ENCODE measurements at places on chromosomes 2 and 18. TPM values are rescaled to one million over a fixed set of nuclear protein-coding genes. Genes with fewer than 3 reads are reported as not detected.

DNA sequence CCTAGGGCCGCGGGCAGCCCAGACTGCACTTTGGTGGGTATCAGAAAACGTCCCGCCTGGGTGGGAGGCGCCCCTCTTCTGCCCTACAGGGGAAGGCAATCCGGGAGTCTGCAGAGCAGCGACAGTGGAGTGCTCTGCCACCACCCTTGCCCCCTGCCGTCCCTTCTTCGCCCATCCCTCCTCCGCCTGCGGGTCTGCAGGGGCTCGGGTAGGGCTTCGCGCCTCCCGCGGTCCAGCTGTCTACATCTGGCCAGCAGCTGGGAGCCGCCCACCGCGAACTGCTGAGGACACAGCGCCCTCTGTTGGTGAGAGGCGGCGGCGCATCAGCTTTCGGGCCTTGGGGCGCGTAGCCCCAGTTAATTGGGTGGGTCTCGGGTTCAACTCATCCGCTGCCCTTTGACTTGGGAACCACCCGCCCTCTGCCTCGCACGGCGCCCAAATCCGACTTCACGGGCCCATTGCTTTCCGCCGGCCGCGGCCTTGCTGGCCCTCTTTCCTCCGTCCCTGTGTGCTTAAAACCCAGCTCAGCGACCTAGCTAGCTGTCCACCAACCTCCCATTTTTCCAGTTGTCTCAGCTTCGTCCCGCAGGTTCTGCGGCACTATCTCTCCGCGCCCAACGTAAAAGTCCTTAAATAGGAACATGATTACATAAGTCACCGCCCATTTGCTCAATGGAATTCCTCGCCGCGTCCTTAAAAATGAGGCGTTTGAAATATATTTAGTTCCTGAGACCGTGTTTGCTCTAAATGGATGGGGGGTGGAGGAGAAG is 17.6 kb downstream of the WNT10A start:
- DNase-seq, result peak; percentile 75
- peaks cover 44% of the 10 kb centered on the region for H3K4me1 ChIP-seq
- peaks cover 64% of the 10 kb centered on the region for H3K27me3 ChIP-seq
- peak overlapping the region; percentile 58 for H3K4me3 ChIP-seq
- no peak overlapping the region for H3K27ac ChIP-seq
- no peaks in the 10 kb centered on the region for H3K36me3 ChIP-seq

Gene DSC2
- not detected for total RNA-seq

GRCh38 chr2:183060571-183061231 is 17.8 kb upstream of the DUSP19 start:
- no peak overlapping the region for H3K27ac ChIP-seq
- H3K27me3 ChIP-seq, result peaks cover 19% of the 10 kb centered on the region
- H3K4me3 ChIP-seq, result no peak overlapping the region

- no peak overlapping the region for H3K27ac ChIP-seq
- no peak overlapping the region for H3K4me3 ChIP-seq
- H3K27me3 ChIP-seq, result no peaks in the 10 kb centered on the region
- peaks cover 11% of the 10 kb centered on the region for H3K4me1 ChIP-seq
- DNase-seq, result no peak
These were observed 36.0 kb upstream of the FZD5 start for GRCh38 chr2:207805566-207806226.

Gene CIDEA
- not detected for total RNA-seq

All from activated CD4-positive, alpha-beta T cell treated with anti-CD3 and anti-CD28 coated beads, Interleukin-2, amount 10 ng/mL, durations not matched to agents 7 days and 5 days (primary cell).